Neuronal stem cell (in vitro differentiated cells): ENCODE measurements at places on chromosomes 6 and 20.

- DNase-seq, result no peak
These were observed 38.7 kb upstream of the PPP1R3G start for GRCh38 chr6:5046430-5046829.

GRCh38 chr20:39129523-39129922 is 167.4 kb downstream of the DHX35 start:
- no peak for DNase-seq

DNA sequence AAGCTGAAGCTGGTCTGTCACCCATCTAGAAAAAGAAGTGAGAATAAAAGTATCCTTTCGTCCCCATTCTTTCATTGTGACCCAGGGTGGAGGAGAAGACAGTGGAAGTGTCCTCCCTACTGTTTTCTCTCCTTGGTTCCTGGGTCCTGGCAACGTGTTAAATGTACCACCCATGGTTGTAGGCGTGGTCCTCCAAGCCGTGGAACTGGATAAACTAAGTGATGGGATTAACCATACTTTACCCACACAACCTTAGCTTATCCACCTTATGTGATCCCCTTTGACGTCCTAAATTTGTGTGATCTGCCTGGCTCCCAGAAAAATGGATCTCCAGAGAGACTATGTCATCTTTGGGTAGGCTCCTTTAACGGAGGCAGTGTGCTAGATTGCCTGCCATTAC is 47.4 kb downstream of the HLA-DPB1 start:
- no peak for DNase-seq

DNA sequence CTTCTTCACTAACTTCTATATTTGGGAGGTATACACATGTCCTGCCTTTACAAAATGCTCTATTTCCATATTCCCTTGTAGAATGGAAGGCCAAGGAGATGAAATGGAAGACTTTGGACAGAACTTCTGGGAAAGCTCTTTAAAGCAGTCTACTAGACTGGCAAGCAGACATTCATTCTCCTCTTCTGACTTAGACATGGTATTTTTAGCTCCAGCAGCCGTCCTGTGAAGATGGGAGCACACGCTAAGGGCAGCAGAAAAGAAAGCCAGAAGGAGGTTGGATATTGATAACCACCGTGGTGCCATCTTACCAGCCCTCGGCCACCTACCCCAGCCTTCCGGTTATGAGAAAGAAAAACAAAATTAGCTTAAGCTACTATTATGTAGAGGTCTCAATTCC is 70.1 kb upstream of the E2F3 start:
- DNase-seq, result no peak

GRCh38 chr20:44594730-44595129 is 12.4 kb downstream of the PKIG start:
- DNase-seq, result no peak

- DNase-seq, result no peak
These were observed 206.4 kb upstream of the CITED2 start for GRCh38 chr6:139580592-139581484.

DNA sequence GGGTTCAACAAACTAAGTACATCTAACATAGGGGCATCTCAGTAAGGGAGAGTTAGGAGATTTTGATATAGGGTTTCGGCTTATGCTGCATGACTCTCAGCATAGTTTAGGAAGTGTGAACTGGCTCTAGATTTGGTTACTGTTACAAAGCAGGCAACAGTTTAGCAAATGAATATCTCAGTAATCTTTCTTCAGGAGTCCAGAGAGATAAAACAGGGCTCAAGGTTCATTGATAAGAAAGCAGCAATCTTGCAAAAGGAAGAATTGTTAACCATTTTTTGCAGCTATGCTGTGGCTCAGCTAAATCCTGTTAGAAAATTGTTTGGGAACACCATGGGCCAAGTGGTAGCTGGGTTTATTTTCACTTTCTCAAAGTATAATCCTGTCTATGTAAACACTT is 161.3 kb downstream of the MEI4 start:
- no peak for DNase-seq

DNA sequence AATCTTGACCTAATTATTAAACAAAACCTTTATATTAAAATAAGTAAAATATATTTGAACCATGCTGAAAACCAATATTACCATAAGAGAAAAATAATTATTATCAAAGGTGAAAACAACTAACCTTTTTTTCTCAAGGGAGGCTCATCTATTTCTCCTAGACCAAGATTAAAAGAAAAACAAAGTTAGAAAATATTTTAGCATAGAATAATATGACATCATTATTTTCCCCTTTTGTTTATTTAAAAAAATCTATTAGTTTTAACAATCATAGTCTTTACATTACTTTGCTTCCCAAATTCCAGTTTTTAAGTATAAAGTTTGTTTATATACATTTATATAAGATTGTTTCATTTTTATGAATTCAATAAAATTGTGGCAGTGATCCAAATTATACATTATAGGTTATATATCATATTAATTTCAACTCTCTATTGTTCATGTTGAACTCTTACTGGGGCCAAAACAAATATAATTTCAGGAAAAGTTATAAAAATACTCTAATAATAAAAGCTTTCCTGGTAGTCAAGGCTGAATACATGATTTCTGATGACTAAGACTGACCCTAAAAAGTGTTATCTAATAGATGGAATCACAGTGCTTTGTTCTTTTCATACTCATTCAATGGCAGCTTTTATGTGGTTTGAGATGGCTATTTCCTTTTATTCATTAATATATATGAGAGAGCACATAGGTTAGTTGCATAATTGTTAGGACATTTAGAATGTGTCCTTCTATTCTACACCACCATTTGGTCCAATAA is 89.4 kb downstream of the TRDN start:
- DNase-seq, result no peak

DNA sequence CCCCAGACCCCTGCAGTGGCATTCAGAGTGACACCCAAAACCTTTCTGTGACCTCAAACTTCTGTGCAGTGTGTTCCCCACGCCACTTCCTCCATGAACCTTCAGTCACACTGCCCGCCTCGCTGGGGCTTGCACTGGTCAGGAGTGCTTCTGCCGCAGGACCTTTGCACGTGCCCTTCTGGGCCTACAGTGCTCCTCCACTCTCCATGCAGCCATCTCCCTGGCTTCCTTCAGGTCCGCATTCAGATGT is 27.1 kb downstream of the SYNJ2 start:
- DNase-seq, result no peak

GRCh38 chr6:32058511-32058963 is 20.3 kb downstream of the CYP21A2 start:
- DNase-seq, result no peak

- DNase-seq, result no peak
These were observed 10.7 kb upstream of the RFX6 start for GRCh38 chr6:116866281-116866871.

DNA sequence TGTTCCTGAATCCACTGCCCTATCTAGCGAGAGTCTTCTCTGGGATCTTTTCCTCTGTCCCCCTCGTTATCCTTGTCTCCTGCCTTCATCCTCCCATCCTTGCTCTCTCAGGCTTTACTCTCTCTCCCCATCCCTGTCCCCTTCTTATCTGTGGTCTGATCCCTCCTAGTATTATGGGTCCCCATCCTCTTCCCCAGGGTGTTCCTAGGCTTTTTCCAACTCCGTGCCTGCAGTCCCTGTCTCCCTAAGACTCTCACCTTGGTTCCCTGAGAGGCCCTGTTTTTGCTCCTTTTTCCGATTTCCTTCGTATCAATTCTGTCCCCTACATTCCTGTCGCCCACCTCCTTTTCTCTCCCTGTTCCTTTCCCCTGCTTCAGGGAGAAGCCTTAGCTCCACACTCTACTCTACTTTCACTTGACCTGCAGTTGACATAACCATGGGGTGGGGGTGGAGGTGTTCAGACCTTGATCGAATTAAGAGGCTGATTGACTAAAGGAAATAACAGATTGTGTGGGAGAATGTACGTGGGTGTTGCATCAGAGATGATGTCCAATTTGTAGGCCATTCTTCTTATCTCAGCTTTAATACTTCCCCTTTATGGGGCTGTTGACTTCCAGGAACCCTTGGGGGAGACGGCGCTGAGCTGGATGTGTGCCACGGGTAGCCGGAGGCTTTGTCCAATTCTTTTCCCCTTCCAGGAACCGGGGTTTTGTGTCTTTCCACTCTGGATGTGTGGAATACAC is 905 bp downstream of the PPARD start:
- no peak for DNase-seq

DNA sequence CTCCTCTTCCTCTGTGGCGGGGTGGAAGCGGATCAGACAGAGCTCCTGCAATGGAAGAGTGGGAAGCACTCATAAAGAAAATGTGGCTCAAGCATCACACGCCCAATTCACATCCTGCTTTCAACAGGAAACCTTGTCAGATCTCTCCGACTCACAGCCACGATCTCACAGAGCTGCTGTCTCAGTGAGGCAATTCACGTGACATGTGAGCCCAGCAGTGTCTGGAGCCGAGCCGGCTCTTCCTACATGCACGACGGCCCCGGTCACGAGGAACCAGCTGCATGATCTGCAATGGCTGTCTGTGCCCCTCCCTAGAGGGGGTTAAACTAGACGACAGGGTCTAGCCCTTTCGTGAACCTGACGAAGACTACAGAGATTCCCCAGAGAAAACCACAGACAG is 29.5 kb upstream of the TCFL5 start:
- DNase-seq, result no peak

GRCh38 chr6:16487996-16488674 is 249.7 kb downstream of the GMPR start:
- DNase-seq, result no peak

DNA sequence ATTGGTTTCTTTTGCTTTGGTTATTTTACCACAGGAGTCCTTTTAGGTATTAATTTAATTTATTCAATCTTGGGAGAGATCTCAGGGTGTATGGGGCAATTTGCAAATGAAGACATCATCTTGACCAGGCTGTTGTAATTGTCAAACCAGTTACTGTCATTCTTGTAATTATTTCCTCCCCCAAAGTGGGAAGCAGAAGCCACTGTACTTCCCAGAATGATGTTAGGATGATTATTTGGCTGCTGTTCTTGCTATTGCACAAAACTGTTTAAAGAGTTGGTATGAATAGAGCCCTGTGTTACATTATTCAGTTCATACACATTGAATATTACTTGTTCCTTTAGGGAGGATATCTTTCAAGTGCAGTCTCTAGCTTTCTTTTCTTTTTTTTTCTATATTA is 1.7 kb downstream of the TAAR6 start:
- DNase-seq, result no peak

DNA sequence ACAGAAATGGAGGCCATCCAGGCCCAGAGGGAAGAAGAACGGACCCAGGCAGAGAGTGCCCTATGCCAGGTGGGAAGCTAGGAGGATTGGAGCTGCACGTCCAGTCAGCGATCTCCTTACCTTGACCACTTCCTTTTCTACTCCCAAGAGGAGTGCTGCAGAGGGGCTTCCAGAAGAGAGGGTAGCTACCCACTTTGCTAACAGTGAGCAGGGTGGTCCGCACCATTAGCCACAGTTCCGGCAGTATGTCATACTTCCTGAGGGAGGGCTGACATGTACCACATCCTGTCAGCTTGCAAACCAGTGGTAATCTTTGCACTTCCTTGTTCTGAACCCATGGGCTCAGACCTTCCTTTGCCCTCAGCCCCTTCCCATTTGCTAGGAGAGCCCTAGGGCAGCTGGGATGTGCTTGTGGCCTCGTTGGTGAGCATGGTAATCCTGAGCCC is 35.4 kb downstream of the CEP250 start:
- no peak for DNase-seq

- DNase-seq, result no peak
These were observed 19.5 kb upstream of the TCP11 start for GRCh38 chr6:35160642-35161041.

- DNase-seq, result no peak
These were observed 1167.7 kb upstream of the ADGRB3 start for GRCh38 chr6:67467341-67467740.

DNA sequence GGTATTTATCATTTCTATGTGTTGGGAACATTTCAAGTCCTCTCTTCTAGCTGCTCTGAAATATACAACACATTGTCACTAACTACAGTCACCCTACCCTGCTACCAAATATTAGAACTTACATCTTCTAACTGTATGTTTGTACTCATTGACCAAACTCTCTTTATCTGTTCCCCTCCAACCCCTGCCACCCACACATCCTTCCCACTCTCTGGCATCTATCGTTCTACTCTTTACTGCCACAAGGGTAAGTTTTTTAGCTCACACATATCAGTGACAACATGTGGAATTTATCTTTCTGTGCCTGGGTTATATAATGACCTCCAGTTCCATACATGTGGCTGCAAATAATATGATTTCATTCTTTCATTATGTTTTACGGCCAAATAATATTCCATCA is 171.9 kb downstream of the GMDS start:
- DNase-seq, result no peak

GRCh38 chr6:21033575-21034026 is 499.3 kb downstream of the CDKAL1 start:
- DNase-seq, result no peak

DNA sequence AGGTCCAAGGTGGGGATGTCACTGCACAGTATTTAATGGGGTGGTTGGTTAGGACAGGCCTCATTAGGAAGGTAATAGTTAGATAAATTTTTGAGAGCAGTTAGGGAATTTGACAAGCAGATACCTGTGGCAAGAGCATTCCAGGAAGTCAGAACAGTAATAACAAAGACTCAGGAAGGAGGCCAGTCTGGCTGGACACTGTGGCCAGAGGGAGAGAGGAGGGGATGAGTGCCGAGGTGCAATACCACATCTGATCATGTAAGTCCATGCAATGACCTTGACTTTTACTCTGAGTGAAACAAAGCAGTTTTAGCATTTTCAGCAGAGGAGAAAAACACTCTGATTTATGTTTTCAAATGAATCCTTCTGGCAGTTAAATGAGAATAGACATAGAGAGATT is 990.7 kb upstream of the FLRT3 start:
- no peak for DNase-seq

- no peak for DNase-seq
These were observed 203.1 kb downstream of the JARID2 start for GRCh38 chr6:15449011-15449410.

- no peak for DNase-seq
These were observed 8.5 kb upstream of the OCSTAMP start for GRCh38 chr20:46559001-46559400.

- DNase-seq, result no peak
These were observed 32.4 kb downstream of the CPXM1 start for GRCh38 chr20:2767768-2768631.

GRCh38 chr6:22023937-22024336 is 272.9 kb downstream of the PRL start:
- DNase-seq, result no peak

DNA sequence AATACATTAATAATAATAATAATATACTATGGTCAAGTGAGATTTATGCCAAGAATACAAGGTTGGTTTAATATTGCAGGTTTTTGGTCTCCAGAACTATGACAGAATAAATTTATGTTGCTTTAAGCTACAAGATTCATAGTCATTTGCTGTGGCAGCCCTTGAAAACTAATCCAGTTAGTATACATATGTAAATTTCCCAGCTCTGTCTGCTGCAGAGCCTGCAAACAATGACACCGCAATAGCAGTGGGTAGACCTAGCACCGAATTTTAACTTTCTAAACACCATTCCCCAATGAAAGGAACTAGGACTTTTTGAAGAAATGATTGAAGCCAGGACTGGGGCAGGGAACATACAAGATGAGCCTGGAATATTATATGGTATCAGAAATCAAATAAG is 647.7 kb upstream of the NRSN1 start:
- no peak for DNase-seq

- no peak for DNase-seq
These were observed 1.8 kb upstream of the WRNIP1 start for GRCh38 chr6:2763345-2763841.
